Stimulated activated CD4-positive, alpha-beta T cell treated with anti-CD3 and anti-CD28 coated beads, Interleukin-4, amount 100 ng/mL, for 24 hours (primary cell): ENCODE measurements at places on chromosomes 1 and 21.

DNA sequence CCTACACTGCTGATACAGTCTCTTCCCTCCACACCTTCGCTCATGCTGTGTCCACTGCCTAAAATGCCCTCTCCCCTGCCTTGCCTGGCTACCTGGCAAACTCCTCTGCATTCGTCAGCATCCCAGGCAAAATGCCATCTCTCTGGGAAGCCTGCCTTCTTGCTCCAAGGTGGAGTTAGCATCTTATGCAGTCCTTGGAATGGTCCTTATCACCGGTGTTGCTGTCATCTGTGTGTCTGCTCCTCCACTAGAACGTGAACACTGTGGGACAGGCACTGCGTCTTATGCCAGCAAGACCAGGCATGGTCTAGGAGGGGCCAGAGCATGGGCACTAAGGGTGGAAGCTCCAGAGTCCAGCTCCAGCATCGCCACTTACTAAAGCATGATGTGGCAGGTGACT, 211.8 kb downstream of the MATN1 start:
- no peak for DNase-seq

DNA sequence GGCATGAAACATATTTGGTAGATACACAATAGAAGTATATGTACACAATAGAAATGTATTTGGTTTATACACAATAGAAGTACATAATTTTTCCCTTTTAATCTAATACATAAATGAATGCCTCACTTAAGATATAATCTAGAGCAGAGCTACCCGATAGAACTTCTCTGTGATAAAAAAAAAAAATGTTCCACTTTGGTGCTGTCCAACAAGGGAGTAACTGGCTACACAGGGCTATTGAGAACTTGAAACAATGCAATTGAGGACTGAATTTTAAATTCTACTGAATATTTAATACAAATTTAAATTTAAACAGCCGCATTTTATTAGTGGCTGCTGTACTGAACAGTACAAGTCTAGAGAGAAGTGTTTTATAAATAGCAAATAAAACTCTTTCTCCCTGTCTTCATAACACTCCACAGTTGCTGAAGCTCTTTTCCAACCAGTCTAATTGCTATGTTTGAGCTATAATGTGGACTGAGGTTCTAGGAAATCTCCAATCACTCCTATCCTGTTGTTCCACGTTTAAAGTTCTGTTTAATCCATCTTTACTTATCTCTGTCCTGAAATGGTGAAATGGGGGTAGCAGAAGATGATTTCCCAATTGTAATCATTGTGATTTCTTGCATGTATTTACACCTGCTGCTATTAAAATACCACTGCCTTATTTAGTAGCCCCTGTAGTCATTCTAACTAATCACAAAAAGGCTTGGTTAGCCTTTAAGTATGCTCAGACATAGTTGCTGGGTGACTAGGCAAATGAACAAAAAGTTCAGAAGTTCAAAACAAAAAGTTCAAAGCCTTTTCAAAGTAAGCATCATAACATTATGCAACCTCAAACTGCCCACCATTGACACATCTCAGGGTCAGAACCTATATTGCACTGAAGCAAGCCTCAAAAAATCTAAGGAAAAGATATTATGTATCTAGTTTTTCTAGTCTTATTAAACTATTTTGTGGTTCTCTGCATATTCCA, 192.3 kb upstream of the C1orf87 start:
- DNase-seq: no peak

DNA sequence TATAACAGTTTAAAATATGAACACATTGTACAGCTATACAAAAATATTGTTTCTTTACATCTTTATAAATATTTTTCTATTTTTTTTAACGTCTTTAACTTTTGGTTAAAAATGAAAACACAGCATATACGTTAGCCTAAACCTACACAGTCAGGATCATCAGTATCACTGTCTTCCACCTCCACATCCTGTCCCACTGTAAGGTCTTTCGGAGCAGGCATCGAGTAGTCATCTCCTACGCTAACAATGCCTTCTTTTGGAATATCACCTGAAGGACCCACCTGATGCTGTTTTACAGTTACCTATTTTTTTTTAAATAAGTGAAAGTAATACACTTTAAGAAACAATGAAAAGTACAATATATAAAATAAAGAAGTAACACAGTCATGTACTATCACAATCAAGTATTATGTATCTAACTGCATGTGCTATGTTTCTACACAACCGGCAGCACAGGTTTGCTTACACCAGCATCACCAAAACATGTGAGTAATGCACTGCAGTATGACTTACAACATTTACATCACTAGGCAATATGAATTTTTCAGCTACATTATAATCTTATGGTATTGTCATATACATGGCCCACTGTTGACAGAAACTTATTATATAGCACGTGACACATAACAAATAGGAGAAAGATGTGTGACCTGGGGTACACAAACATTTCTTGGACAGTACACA, 254.4 kb downstream of the AKT3 start:
- peak; percentile 13 for DNase-seq

DNA sequence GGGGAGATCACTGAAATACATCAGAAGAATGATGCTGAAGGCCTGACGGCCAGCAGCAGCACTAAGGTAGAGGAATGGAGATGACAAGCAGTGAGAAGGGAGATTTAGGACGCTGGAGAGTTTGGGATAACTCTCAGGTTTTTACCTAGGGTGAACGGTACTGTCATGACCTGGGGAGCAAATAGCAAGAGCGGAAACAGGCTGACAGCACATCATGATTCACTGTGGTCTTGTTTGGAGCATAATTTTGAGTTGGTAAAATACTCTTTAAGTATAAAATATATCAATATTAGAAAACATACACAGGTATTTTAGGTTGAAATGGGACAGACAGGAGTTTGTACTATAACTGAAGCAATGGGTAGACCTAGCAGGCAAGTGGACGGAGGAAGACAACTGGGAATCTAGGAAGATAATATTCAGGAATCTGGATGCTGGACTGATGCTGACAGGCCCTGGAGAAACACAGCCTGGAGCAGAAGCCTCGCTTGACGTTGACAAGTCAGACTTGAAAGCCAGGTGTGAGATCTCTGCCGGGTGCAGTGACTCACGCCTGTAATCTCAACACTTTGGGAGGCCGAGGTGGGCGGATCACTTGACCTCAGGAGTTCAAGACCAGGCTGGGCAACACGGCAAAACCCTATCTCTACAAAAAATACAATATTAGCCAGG, 33.3 kb downstream of the ALG14 start:
- no peak for DNase-seq

DNA sequence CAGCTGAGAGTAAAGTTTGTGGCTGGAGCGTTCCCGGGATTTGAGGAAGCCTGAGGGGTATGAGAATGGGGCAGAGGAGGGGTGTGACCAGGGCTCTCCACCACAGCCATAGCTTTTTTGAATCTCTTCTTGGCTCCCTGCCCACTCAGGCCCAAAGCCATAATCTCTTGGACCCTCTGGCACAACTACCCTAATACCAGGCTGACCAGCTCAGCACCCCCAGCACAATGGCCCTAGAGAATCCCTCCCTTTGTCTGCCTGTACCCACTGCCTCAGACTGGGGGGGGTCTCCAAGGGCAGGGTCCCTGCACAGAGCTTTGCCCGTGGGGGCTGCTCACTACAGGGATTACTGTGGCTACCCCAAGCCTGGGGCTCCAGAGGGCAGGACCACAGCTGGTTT, 7.5 kb downstream of the DENND4B start:
- no peak for DNase-seq

GRCh38 chr1:41566969-41567368, 82.5 kb upstream of the EDN2 start:
- DNase-seq: no peak

DNA sequence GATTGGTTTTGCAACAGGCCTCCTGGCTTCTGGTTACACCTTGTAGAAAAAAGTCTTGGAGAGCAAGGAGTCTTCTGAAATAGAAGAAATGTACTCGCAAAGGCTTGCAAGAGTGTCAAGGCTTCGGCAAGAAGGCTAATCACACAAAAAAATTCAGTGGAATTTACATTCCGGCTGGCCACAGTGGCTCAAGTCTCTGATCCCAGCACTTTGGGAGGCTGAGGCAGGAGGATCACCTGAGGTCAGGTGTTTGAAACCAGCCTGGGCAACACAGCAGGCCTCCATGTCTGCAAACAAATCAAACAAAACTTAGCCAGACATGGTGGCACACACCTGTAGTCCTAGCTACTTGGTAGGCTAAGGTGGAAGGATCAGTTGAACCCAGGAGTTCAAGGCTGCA, 7.7 kb upstream of the DOP1B start:
- DNase-seq: no peak

GRCh38 chr1:201582705-201583442, 43.9 kb downstream of the NAV1 start:
- DNase-seq: no peak

DNA sequence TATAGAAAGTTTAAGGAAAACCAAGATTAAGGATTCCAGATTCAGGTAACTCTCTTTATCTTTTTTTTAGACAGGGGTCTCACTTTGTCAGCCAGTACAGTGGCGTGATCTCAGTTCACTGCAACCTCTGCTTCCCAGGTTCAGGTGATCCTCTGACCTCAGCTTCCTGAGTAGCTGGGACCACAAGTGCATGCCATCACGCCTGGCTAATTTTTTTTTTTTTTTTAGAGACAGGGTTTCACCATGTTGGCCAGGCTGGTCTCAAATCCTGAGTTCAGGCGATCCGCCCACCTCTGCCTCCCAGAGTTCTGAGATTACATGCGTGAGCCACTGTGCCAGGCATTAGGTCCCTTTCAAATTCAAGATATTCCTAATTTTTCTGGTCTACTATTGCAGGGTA, 15.9 kb downstream of the LZIC start:
- DNase-seq: no peak

GRCh38 chr1:204151552-204152309, at the start of gene ETNK2:
Gene ETNK2 (minus strand): TSS chr1:204152044. CDS start chr1:204151852, 192 bp downstream.
- DNase-seq: peak; percentile 43

DNA sequence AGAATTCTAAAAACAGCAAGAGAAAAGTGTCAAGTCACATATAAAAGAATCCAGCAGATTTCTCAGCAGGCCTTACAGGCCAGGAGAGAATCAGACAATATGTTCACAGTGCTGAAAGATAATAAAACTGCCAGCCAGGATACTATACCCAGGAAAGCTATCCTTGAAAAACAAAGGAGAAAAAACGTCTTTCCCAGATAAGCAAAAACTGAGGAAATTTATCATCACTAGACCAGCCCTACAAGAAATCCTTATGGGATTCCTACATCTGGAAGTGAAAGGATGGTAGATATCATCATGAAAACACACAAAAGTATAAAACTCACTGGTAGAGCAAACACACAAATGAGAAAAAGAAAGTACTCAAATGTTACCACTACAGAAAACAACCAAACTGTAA, 25.2 kb upstream of the UTS2 start:
- no peak for DNase-seq

- DNase-seq: no peak
Measured at GRCh38 chr1:188462837-188463236, 1634.1 kb downstream of the PLA2G4A start.

GRCh38 chr1:42260376-42261070, 74.5 kb downstream of the FOXJ3 start:
- no peak for DNase-seq

DNA sequence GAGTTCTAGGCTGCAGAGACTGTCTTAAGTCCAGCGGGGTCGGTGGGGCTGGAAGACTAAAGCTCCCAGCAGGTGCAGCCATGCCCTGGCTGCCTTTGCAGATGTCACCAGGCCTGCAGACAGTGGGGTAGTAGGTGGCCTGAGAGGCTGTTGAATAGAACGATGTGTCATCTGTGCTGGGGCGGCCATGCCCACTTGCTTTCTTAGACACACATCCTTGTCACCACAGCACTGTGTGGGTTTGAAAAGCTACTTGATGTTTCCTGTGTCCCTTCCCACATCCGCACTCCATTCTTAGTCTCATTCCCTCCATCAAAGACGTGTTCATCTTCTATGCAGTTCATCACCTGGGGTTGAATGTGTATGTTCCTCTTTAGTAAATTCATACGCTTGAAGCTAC, 184.5 kb upstream of the TMEM51 start:
- DNase-seq: peak; percentile 18

DNA sequence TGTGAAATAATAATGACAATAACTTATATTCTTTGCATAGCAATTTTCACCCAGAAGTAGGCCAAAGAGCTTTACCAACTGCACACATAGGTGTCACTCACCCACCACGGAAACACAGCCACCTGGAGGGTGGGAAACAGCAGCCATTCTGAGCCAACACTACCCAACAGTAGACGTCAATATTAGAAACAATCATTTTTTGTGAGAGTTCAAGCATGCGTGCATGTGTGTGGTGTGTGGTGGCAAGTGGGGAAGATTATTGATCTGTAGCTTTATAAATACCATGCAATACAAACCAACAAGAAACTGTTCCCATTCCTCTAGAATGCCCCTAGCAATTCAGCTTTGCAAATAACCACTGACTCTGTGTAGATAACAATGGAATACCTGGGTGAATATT, 19.1 kb downstream of the PROX1 start:
- no peak for DNase-seq

GRCh38 chr1:108830119-108831008, 26.5 kb downstream of the AKNAD1 start:
- no peak for DNase-seq
